A549 treated with AZD2906 at 1 μM for 4 hours (cell line): ENCODE measurements at places on chromosomes 2 and 18. TPM values are rescaled to one million over a fixed set of nuclear protein-coding genes. Genes with fewer than 3 reads are reported as not detected.

Gene KCNS3
- total RNA-seq, result 1.2 to 1.4 TPM (median 1.3 TPM) in 5 replicates

Gene TRIM43
- total RNA-seq, result 0.07 to 0.23 TPM (median 0.09 TPM) in 4 of 5 replicates, not detected in the other

Gene EGR4
- total RNA-seq, result 0.19 to 0.32 TPM (median 0.25 TPM) in 5 replicates

Gene GRB14
- 3.9 to 5.6 TPM (median 5.1 TPM) in 5 replicates for total RNA-seq

Gene NFATC1
- total RNA-seq, result 5.1 to 6.9 TPM (median 6.5 TPM) in 5 replicates

Gene CYTIP
- 0.05 to 0.10 TPM (median 0.08 TPM) in 3 of 5 replicates, not detected in the others for total RNA-seq

Gene NAT8
- total RNA-seq, result not detected in 5 replicates

Gene PAX3
- not detected in 5 replicates for total RNA-seq

Gene FSIP2
- 0.01 TPM in 1 of 5 replicates, not detected in the others for total RNA-seq

Gene XIRP2
- total RNA-seq, result not detected in 5 replicates

Gene HOXD13
- 0.07 to 0.27 TPM (median 0.18 TPM) in 5 replicates for total RNA-seq

Gene ALPG
- 0.33 to 0.55 TPM (median 0.50 TPM) in 5 replicates for total RNA-seq

Gene MYCN
- total RNA-seq, result 0.03 TPM in 3 of 5 replicates, not detected in the others

Gene CFAP65
- total RNA-seq, result 0.11 to 0.32 TPM (median 0.17 TPM) in 5 replicates

Gene KRTCAP3
- 0.47 to 0.72 TPM (median 0.61 TPM) in 4 of 5 replicates, not detected in the other for total RNA-seq

Gene ACTG2
- total RNA-seq, result 0.26 to 0.40 TPM (median 0.31 TPM) in 5 replicates

Gene RAX
- total RNA-seq, result 0.01 TPM in 1 of 5 replicates, not detected in the others

Gene CNRIP1
- 1.3 to 2.1 TPM (median 1.6 TPM) in 5 replicates for total RNA-seq
